ENCODE measurements at places on chromosomes 1 and 21.
A peak's percentile ranks its signal among the peaks of the same experiment; 100 is the strongest.

DNA sequence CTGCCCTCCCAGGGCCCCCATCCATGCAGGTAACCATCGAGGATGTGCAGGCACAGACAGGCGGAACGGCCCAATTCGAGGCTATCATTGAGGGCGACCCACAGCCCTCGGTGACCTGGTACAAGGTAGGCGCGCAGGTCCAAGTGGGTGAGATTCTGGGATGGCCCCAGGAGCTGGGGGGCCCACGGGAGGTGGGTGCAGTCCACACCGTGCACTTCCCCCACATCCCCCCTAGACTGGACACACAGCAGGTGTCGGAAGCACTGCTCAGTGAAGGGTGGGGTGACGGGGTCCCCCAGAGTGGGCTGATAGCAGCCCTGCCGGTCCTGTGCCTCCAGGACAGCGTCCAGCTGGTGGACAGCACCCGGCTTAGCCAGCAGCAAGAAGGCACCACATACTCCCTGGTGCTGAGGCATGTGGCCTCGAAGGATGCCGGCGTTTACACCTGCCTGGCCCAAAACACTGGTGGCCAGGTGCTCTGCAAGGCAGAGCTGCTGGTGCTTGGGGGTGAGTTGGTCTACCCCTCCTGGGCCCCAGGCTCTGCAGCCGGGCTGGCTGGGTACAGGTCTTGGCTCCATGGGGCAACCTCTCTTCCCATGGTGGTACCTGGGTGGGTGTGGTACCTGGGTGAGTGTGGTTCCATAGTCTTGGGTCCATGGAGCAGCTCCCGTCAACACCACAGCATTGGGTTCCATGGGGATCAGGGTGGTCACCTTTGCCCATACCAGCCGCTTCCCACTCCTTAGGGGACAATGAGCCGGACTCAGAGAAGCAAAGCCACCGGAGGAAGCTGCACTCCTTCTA, 40.4 kb downstream of the TRIM11 start:
- no peak for ATAC-seq

- no peak for ATAC-seq
Observed at GRCh38 chr1:235586413-235586812, 63.2 kb downstream of the GNG4 start.

- no peak for ATAC-seq
Observed at GRCh38 chr1:245575710-245576109, 420.9 kb downstream of the KIF26B start.

GRCh38 chr1:33736496-33736895, 127.4 kb upstream of the HMGB4 start:
- no peak for ATAC-seq

GRCh38 chr1:232367293-232367692, 262.6 kb downstream of the SIPA1L2 start:
- no peak for ATAC-seq

DNA sequence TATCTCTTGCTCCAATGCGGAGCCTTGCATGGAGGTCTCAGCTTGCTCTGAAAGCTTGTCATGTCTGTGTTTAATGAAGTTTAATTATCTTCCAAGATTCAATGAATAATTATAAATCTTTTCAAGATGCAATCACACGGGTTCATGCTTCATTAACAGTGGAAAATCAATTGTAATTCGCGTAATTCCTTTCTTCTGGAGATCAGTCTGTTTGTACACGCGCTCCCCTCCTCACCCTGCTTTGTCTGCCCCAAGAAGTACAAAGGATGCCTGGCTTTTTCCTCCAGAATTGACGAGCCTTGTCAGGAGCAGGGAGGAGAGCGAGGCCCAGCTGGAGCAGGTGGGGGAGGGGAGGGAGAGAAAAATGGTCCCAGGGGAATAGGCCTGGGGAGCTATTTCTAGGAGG, 65.0 kb upstream of the DISP3 start:
- peak; percentile 83 for ATAC-seq

DNA sequence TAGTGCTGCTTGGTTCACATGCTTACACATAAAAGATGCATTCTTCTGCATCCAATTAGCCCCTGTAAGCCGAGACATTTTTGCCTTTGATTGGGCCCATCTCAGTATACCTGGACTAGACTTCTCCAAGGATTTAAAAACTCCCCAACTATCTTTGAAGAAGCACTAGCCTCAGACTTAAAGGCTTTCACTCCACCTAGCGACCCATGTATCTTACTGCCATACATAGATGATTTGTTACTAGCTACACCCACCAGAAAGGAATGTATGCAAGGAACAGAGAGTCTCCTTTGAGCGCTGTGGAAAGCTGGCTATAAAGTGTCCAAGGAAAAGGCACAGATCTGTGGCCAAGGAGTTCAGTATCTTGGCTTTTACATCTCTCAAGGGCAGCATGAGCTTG, 91.7 kb downstream of the LIPI start:
- ATAC-seq = no peak

- ATAC-seq = peak; percentile 79
Observed at GRCh38 chr1:224080115-224080774, 33.7 kb upstream of the FBXO28 start.

DNA sequence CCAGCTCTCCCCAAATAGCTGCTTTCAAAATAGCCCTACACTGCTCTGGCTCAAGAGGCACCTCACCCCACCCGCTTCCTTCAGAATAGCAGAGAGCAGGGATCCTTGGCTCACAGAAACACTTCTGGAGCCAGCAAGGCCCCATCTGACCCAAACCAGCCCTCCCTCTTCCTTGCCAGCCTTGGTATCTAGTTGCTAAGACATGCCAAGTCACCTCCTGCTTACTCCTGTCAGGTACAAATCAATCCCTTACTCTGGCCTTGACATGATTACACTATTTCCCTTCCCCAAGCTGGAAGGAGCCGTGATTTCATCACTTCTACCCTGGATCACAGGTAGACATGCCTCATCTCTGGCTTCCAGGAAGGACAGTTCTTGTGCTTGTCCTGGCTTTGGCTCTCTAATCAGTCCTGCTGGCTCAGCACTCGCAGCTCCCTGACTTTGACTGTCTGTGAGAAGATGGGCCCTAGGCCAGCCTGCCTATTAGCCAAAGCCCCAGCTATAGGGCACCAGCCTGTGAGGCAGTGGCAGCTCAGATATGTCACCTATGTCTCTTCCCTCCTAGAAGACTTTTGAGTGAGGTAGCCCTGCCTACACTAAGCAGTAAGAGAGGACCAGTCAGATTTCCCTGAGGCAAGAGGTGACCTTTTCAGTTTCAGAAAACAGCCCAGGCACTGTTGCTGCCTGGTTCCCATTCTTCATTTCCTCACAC, 8.9 kb upstream of the MUTYH start:
- peak; percentile 59 for ATAC-seq

GRCh38 chr1:47584249-47584648, 146.4 kb downstream of the FOXD2 start:
- ATAC-seq = no peak

DNA sequence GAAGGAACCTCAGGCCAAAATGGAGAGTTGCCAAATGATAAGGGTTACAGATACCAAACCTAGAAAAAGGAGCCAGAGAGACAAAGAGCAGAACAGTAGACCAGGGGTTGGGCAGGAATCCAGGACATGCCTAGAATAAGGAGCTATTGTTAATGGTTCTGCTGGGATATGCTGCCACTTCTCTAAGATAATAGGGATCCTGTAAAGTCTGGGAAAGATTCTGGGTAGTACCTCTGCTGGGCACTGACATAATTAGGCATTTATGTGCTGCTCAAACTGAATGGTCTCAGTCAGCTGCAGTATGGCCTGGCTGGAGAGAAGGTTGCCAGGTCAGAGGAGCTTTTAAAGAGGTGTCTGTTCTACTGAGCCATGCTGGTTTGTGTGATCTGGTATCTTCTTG, 19.9 kb upstream of the NRIP1 start:
- no peak for ATAC-seq

GRCh38 chr1:17881761-17882160, 126.6 kb downstream of the ACTL8 start:
- no peak for ATAC-seq

GRCh38 chr1:162397943-162398560, 13.9 kb downstream of the SH2D1B start:
- no peak for ATAC-seq

DNA sequence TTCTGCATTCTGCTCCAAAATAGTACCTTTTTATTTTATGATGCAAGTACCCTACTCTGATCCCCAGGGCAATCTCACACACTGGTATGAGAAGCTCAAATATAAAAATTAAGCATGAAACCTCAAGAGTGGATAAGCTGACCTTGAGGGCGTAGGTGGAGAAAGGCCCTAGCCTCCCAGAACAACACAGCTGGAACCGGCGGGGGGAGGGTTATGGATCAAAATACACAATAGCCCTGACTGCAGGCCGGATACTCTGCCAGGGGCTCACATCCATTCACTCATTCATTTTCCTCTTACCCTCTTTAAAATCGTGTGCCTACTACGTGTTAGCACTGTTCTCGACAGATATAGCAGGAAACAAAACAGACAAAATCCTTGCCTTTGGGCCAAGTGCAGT, 32.8 kb upstream of the ECE1 start:
- ATAC-seq = no peak

GRCh38 chr1:67355745-67356424, 48.2 kb downstream of the IL12RB2 start:
- ATAC-seq = no peak

- no peak for ATAC-seq
Observed at GRCh38 chr21:34018910-34019309, 54.5 kb upstream of the MRPS6 start.

- no peak for ATAC-seq
Observed at GRCh38 chr21:38294609-38295008, 37.8 kb downstream of the KCNJ15 start.

DNA sequence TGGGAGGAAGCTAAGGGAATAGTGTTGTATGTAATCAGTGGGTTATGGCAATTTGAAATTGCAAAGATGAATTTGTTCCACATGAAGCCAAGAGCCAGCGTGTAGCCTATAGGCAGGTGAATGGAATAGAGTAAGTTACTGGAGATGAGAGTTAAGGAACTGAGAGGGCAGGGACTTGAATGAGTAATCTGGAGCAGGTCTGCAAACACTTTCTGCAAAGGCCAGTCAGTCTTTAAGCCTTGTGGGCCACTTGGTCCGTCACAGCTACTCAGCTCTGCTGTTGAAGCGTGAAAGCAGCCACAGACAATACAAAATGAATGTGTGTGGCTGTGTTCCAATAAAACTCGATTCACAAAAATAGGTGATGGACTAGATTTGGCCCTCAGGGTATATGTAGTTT, 29.2 kb downstream of the SZT2 start:
- ATAC-seq = no peak

- ATAC-seq = peak; percentile 91
Observed at GRCh38 chr1:9338397-9339246, 45.9 kb downstream of the SPSB1 start.

DNA sequence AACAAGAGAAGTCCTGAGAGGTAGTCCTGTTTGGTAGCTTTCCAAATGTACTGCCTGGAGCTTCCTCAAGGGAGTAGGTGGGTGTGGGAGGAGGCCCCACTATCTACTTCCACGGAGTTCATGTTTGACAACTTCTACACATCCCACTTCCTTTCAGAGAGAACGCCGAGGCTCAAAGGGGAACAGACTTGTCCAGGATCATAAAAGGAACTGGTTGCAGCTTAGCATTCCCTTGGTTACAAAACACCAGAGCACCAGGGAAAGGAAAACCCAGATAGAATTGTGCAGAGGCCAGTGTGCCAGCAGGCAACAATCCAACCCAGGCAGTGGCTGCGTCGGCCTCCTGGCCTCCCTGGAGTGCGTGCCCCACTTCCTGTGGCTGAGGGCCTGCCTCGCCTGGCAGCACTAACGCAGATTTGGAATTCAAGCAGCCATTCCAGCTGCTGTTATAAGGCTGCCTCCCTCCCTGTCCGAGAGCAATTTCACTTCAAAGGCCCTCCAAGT, 4.2 kb upstream of the RAP1GAP start:
- no peak for ATAC-seq

DNA sequence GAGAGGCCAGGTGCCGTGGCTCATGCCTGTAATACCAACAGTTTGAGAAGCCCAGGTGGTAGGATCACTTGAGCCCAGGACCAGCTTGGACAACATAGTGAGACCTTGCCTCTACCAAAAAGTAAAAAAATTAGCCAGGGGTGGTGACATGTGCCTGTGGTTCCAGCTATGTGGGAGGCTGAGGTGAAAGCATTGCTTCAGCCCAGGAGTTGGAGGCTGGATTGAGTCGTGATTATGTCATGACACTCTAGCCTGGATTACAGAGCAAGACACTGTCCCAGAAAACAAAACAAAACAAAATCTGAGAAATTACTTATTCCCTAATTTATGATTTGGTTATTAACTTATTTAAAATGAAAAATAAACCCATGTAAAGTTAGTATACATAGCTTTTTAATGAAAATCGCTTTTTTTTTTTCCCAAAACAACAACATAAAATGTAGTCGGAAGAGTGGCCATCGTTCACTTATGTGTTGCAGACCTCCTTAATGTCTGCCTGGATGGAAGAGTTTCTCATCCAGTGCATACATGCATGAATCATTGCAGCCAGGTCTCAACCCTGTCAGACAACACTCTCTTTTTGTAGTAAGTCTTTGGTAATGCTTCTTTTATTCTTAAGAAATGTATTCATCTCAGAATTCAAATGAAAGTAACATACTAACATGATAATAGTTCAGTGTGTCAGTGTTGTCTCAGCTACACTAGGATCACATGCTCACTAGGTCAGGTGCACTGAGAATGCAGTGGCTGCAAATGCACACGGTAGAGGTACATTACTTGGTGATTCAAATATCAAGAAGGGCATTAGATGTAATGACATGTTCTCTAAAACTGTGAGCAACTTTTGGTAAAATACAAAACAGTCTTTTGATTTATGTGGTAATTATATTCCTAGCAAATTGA, 28.0 kb downstream of the ITSN1 start:
- no peak for ATAC-seq

GRCh38 chr1:51378871-51379270, 48.5 kb upstream of the TTC39A start:
- no peak for ATAC-seq

DNA sequence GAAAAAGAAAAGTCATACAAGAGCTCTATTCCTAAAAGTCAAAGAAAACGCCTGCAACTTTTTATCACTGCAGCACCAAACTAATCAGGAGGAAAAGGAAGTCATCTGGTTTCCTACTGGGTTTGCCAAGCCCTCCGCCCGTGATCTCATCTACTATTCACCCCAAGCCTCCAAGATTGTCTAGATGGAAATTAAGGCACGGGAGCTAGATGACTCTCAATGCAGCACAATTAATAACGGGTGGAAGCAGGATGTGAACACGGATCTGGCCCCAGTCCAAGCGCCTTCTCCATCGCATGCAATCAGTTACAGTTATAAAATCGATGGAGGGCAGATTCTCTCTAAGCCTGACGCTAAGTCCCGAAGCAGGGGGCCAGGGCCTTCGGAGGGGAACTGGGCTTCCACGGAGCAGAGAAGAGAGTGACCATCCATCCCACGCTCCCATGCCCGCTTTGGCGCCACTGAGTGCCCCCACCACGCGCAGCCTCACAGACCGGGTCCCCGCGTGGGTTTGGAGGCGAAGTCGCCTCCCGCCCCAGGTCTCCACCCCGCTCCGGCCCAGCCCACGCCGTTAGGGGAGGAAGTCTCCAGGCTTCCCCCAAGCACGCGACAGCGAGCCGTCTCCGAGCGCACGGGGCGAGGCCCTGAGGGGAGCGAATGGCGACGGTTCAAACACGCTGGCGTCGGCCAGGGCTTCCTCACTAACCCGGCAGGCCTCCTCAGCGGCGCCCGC, 1.8 kb downstream of the HSF2BP start:
- no peak for ATAC-seq

- ATAC-seq = peak; percentile 77
Observed at GRCh38 chr1:33120436-33121231, 39.7 kb downstream of the AZIN2 start.

Data from motor neuron (in vitro differentiated cells).